ENCODE measurements at places on chromosomes 7 and 10.

- DNase-seq = no peak
These were observed 59.0 kb downstream of the CCDC6 start for GRCh38 chr10:59847326-59847725.

DNA sequence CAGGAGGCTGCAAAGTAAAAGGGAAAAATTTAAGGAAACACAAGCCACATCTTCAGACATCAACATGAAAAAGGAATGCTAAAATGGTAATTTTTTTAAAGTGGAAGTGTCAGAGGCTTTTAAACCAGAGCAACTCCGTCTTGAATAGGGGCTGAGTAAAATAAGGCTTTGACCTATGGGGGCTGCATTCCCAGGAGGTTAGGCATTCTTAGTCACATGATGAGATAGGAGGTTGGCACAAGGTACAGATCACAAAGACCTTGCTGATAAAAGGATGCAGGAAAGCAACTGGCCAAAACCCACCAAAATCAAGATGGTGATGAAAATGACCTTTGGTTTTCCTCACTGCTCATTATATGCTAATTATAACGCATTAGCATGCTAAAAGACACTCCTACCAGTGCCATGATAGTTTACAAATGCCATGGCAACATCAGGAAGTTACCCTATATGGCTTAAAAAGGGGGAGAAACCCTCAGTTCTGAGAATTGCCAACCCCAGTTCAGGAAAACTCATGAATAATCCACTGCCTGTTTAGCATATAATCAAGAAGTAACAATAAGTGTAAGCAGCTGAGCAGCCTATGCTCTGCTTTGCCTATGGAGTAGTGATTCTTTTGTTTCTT lies 128.3 kb downstream of the SKAP2 start:
- no peak for DNase-seq

- DNase-seq = no peak
These were observed 6.6 kb upstream of the DLX6 start for GRCh38 chr7:96998744-96999143.

DNA sequence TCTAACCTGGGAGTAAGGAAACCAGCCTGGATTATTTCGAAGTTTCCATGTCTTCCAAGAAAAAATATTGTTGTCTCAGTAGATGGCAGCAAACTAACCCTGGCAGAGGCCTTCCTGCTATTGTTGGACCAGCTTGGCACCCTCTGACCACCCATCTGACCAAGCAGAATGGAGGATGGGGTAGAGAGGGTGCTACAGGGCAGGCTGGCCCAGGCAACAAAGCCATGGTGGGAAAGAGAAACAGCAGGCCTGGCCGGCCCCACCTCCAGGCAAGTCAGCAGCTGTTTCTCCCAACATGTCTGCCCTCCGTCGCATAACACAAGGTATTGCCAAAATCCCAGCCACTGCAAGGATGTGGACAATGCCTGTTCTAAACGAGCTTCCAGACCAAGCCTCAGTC lies 95.0 kb downstream of the FAM53B start:
- no peak for DNase-seq

- DNase-seq = no peak
These were observed 67.5 kb downstream of the NT5C2 start for GRCh38 chr10:103125323-103126267.
